T-helper 2 cell treated with Interferon-gamma antibody and Interleukin-4, amounts not matched to agents 5 μg/mL and 100 μg/mL, for 36 hours (primary cell): ENCODE measurements at places on chromosomes 6 and 20.

- H3K36me3 ChIP-seq: no peaks in the 10 kb centered on the region
- H3K4me1 ChIP-seq: no peaks in the 10 kb centered on the region
- no peak for DNase-seq
- no peaks in the 10 kb centered on the region for H3K27me3 ChIP-seq
- no peak overlapping the region for H3K27ac ChIP-seq
Observed at GRCh38 chr20:17061715-17062114, 165.1 kb upstream of the PCSK2 start.

DNA sequence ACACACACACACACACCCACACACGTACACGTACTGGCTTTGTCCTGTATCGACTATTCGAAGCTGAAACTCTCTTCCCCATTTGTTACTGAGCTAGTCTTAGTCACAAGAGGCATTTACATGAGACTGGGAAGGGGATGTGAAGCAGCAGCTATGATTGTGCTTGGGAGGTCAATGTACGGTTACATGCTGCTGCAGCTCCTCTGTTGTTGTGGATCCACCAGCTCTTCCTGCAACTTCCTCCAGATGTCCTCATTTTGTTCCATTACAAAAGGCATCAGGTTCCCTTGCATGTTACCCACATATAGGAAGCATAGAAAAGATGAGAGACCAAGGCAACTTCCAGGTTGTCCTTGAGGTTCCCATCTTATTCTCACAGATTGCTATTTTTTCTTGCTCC lies 612.4 kb upstream of the IMPG1 start:
- H3K4me3 ChIP-seq: no peak overlapping the region
- DNase-seq: no peak
- no peaks in the 10 kb centered on the region for H3K36me3 ChIP-seq
- no peak overlapping the region for H3K27ac ChIP-seq
- H3K27me3 ChIP-seq: no peaks in the 10 kb centered on the region

- no peak overlapping the region for H3K4me3 ChIP-seq
- no peak overlapping the region for H3K27ac ChIP-seq
- no peak for DNase-seq
- no peaks in the 10 kb centered on the region for H3K36me3 ChIP-seq
- no peaks in the 10 kb centered on the region for H3K27me3 ChIP-seq
Observed at GRCh38 chr6:19879663-19880062, 42.5 kb downstream of the ID4 start.

DNA sequence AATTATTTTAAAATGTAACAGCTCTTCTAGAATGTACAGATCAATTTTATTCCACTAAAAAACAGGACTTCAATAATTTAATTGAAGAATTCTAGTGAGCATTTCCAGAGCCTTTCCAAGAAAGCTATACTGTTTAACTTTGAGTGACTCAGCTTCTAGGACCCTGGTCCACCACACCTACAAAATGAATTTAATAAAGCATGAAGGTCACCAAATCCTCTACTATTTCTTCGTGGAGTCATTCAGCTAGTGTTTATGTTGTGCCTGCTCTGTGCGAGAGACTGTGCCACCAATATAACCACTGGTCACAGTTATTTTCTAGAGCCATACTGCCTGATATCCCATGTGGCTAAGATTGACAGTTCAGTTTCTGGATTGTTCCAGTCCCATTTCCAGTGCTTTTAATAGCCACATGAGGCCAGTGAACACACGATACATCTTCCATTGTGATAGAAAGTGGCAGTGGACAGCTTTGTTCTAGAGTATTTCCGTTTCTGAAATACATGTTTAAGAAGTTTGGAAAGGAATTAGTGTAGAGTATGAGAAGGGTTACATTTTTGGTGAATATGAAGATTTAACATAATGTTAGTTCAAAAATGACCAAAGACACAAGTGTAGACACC lies 160.7 kb downstream of the MTHFD1L start:
- DNase-seq: no peak
- no peak overlapping the region for H3K27ac ChIP-seq
- H3K36me3 ChIP-seq: peaks cover 22% of the 10 kb centered on the region
- H3K4me1 ChIP-seq: peaks cover 8% of the 10 kb centered on the region
- H3K27me3 ChIP-seq: no peaks in the 10 kb centered on the region

DNA sequence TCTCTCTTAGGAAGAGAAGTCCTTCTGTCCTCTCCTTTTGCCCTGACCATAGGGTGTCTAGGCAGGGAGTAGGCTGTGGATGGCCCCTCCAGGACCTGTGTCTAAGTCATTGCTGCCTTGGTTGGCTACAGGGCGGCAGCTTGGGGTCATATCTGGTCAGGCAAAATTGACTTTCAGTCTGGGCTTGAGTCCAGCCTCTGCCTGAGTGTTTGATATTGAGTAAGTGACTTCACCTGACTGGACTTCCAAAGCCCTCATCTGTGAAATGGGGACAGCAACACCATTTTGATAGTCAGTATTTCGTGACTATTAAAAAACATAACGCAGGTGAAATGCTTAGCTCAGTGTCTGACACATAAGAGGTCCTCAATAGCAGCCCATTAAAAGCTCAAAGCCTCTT lies 4.6 kb downstream of the TGM3 start:
- H3K4me1 ChIP-seq: peaks cover 3% of the 10 kb centered on the region
- H3K4me3 ChIP-seq: no peak overlapping the region
- peaks cover 2% of the 10 kb centered on the region for H3K27me3 ChIP-seq
- H3K27ac ChIP-seq: no peak overlapping the region
- DNase-seq: no peak

DNA sequence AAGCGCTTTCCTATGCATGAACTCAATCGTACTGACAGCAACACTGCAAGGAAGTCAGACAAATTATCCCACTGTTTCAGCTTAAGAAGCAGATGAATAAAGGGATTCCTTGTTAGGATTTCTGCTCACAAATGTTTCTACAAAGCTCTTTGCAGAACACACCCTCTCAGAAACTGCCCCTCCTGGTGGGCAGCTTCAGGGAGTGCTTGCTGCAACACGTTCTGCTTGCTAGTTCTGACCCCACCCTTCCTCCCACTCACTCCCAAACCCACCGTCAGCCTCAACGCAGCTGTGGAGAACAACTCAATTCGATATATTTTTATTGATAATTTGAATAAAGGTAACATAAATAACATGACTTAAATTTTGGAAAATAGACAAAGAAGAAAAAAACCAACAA lies 250.8 kb upstream of the PRDM1 start:
- H3K27ac ChIP-seq: no peak overlapping the region
- peaks cover 2% of the 10 kb centered on the region for H3K27me3 ChIP-seq
- DNase-seq: no peak

DNA sequence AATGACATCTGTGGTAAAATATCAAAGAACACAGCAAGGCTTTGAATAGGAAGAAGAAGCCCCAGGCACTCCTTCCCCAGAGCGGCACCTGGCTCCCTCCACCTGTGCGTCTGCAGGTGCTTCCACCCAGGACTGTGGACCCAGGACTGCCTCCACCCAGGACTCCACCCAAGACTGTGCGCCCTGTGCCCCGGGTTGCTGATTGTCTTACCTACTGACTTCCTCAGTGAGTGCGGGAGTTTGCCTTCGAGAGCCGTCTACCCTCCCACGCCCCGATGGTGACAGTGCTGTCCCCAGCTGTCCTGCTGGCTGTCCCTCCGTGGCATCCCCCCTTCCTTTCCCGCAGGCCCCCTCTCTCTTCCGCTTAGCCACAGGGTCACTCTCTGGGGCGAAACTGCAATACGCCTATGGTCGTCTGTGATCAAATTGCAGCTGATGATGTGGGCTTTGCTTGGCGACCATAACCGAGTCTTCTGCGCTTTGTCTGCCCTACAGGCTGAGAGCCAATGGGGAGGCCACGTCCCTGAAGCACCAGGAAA lies 52.1 kb downstream of the IRF4 start:
- no peak overlapping the region for H3K4me3 ChIP-seq
- H3K27ac ChIP-seq: peak overlapping the region; percentile 15
- no peaks in the 10 kb centered on the region for H3K36me3 ChIP-seq
- H3K27me3 ChIP-seq: no peaks in the 10 kb centered on the region

GRCh38 chr6:3803627-3804468 lies 45.3 kb upstream of the FAM50B start:
- DNase-seq: no peak
- H3K4me3 ChIP-seq: no peak overlapping the region
- H3K27ac ChIP-seq: no peak overlapping the region
- no peaks in the 10 kb centered on the region for H3K27me3 ChIP-seq
- H3K36me3 ChIP-seq: no peaks in the 10 kb centered on the region
